Activated CD4-positive, alpha-beta T cell treated with anti-CD3 and anti-CD28 coated beads for 36 hours (primary cell): ENCODE measurements at places on chromosomes 13 and 19. TPM values are rescaled to one million over a fixed set of nuclear protein-coding genes. Genes with fewer than 3 reads are reported as not detected.

Gene POSTN
- not detected for total RNA-seq

Gene ZNF430
- total RNA-seq, result 14.7 TPM

Gene KCNK6
- 9.6 TPM for total RNA-seq

Gene IZUMO4
- 16.6 TPM for total RNA-seq

GRCh38 chr19:4738734-4739133 lies 15.1 kb upstream of the DPP9 start:
- no peak for DNase-seq

GRCh38 chr13:48319531-48320398 lies 16.2 kb downstream of the RB1 start:
- peak; percentile 45 for DNase-seq

DNA sequence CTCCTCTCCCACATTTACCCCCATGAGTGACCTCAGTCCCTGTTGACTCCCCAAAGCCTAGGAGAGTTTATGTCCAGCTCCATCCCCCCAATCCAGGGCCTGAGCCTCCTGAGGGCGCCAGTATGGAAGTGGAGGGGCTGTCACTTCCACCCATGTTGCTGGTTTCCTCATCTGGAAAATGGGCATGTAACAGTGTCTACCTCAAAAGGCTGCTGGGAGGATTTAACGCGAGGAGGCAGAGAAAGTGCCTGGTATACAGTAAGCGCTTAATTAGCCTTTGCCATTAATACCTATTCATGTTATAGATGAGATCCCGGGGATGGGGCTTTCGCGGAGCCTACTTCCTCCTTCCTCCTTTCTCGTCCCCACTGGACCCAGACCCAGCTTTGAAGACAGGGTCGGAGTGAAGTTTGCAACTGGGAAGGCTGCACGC lies 476 bp downstream of the TYK2 start:
- no peak for DNase-seq

- DNase-seq, result no peak
Observed at GRCh38 chr19:19304186-19304965, 15.9 kb downstream of the SUGP1 start.

DNA sequence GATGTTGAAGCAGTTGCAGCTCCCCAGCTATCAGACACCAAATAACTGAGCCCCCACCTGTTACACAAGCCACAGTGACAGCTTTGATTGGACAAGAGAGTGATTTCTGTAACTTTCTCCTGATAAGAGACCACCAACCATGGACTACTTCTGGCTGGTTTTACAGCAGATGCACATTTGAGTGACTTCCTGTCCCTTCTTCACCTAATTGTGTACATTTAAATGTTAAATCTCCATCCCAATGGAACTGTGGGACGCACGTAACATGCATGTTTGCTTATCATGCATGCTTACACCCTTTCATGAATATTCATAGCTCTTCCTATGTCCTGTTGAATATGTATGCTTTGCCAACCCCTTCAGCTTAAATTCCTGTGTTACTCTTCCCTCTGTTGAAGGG lies 6.0 kb upstream of the TNFSF11 start:
- DNase-seq, result no peak

- DNase-seq, result no peak
Observed at GRCh38 chr19:50580970-50581634, 12.9 kb upstream of the LRRC4B start.

DNA sequence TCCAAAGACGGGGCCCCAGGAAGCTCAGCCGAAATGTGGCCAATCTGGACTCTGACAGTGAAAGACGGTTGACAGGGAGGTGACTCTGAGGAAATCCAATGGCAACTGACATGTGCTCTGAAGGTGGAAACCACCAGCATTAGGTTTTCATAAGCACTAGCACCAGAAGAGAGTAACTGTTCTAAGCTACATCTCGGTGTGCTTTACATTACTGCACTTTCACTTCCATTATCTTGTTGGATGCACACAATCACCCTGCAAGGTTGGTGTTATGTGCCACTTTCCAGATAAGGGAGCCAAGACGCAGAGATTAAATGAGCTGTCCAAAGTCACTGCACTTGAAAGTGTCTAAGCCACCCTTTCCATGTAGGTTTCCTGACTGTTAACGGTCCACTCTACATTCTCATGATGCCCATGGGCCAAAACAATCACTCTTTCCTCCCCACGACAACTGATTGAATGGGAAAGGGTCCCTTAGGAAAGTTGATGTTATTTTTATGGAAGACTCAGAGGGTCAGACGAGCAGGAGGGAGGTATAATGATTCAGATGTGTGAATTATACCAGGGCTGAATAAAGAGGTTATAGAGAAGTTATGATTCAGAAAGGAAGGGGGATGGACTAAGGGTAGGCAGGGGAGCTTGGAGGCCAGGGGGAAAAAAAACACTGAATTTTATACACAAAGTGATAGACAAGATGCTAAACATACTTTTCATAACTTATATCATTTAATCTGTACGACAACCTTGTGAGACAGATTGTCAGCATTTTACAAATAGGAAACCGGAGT lies 52.8 kb downstream of the RUBCNL start:
- DNase-seq, result no peak

DNA sequence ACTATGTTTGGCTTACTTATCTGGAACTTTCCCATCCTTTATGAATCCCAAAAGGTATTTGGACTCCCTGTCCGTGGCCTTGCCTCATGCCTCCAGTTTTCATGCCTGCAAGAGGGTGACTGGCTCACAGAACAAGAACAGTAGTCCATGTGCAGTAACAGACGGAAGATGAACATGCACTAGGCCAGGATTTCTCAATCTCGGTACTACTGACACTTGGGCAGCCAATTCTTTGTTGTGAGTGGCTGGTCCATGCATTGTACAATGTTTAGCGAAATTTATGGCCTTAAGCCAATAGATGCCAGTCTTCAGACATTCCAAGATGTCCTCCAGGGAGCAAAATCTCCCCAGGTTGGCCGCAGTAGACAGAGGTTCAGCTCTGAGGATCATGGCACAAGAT lies 61.9 kb downstream of the DOCK9 start:
- DNase-seq, result no peak

- DNase-seq, result no peak
Observed at GRCh38 chr19:13064092-13064489, 38.6 kb downstream of the LYL1 start.

DNA sequence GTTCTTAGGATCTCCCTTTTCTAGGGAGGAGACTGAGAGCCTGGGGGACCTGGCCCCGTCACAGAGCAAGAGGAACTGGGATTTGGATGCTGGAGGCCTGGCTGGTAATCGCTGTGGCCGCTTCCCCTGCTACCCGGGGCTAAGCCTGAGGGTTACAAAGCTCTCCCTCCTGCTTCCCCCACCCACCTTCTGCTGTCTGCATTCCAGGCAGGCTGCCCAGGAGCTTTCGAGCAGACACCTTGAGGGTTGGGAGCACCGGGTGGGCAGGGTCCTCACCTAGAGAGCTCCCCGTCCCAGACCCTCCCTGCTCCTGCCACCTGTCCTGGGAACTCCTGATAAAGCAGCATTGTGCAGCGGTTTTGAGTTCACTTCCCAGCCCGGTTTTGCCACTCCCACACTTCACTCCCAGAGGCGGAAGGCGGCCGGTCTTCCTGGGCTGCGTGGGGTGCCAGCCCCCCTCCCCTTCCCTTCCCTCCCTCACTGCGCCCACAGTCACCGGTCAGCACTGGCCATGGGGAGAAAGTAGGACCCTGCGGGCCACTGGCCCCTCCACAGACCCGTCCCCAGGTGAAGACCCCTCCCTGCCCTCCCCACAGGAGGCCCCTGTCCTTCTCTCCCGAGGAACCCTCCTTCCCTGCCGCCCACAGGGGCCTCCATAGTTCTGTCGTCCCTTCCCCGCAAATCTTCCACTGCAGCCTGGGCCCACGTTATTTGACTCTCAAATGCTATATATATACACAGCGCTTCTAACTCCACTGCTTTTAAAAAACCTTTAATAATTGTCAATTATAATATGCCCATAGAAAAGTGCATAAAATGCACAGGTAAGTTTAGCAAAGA lies 8.1 kb downstream of the PAK4 start:
- no peak for DNase-seq

DNA sequence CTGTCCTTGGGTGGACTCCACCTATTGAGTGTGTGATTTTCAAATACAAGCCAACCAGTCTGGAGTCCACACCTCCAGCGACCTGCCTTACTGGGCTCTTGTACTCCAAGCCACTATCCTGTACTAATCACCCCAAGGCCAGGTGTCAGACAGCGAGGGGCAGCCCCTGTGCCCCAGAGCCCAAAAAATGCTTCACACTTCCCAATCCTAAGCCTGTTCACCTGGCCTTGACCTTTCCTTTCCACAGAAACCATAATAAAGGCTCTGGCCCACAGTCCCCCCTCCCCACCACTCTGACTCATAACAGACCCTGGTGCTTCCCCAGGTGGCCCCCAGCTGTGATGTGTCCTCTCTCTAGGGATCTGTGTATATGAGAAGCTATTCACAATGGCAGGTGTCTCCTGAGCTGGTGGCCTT lies 3.9 kb downstream of the CD209 start:
- peak; percentile 43 for DNase-seq

DNA sequence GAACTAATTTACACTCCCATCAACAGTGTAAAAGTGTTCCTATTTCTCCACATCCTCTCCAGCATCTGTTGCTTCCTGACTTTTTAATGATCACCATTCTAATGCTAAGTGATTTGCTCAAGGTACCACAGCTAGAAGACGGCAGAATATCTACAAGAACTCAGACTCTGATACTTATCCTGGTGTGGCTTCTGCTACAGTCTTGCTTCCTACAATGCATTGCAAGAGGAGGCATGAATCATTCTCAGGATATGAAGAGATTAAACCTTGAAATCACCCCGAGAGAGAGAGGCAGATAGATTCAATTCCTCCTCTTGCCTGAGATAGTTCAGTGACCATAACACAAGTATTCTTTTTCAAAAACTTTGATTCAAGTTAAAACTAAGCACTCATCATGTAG lies 306.4 kb downstream of the TBC1D4 start:
- no peak for DNase-seq
